Activated naive CD4-positive, alpha-beta T cell treated with anti-CD3 and anti-CD28 coated beads for 36 hours (primary cell): ENCODE measurements at places on chromosomes 5 and 9. TPM values are rescaled to one million over a fixed set of nuclear protein-coding genes. Genes with fewer than 3 reads are reported as not detected.

The GPR21 gene
- 0.32 TPM for total RNA-seq

The TMEM161B gene
- total RNA-seq = 18.0 TPM

The GPX3 gene
- not detected for total RNA-seq

The SPATA31E1 gene
- total RNA-seq = not detected

The TEX53 gene
- not detected for total RNA-seq

The NIM1K gene
- total RNA-seq = 0.57 TPM

The C9orf50 gene
- not detected for total RNA-seq

The DBH gene
- not detected for total RNA-seq

The CENPP gene
- 24.9 TPM for total RNA-seq

The WDR31 gene
- total RNA-seq = 0.81 TPM

DNA sequence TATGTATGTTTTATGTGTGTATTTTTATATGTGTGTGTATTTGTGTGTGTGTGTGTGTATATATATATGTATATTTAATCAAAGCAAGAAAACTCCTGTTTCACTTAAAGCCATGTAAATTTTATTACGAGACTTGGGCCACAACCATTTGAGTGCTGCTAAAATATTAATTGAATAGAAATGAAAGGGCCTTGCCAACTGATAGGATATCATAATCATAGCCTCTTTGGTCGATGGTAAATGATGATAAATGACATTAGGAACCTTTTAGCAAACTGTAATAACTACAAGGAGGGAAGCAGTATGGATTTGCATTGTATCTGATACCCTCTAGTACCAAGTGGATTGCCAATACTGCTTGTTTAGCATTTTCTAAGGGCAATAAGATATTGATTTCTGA, 7.9 kb downstream of the TLE4 start:
- H3K4me1 ChIP-seq = peaks cover 84% of the 10 kb centered on the region
- H3K4me3 ChIP-seq = no peak overlapping the region
- H3K27me3 ChIP-seq = no peaks in the 10 kb centered on the region
- DNase-seq = no peak
- H3K36me3 ChIP-seq = peaks cover 7% of the 10 kb centered on the region
- H3K27ac ChIP-seq = no peak overlapping the region

GRCh38 chr9:100999906-101000544, 28.5 kb upstream of the PLPPR1 start:
- H3K27ac ChIP-seq = no peak overlapping the region
- no peak overlapping the region for H3K4me3 ChIP-seq
- no peaks in the 10 kb centered on the region for H3K27me3 ChIP-seq
- H3K36me3 ChIP-seq = no peaks in the 10 kb centered on the region

GRCh38 chr5:100232736-100233135, 302.4 kb upstream of the FAM174A start:
- H3K36me3 ChIP-seq = no peaks in the 10 kb centered on the region
- no peak overlapping the region for H3K27ac ChIP-seq
- H3K4me1 ChIP-seq = no peaks in the 10 kb centered on the region
- no peak overlapping the region for H3K4me3 ChIP-seq
- H3K27me3 ChIP-seq = no peaks in the 10 kb centered on the region

- H3K4me3 ChIP-seq = no peak overlapping the region
- H3K36me3 ChIP-seq = no peaks in the 10 kb centered on the region
- H3K27ac ChIP-seq = no peak overlapping the region
Observed at GRCh38 chr9:134656334-134657006, 14.9 kb downstream of the COL5A1 start.

- no peak for DNase-seq
- H3K4me3 ChIP-seq = no peak overlapping the region
- no peak overlapping the region for H3K27ac ChIP-seq
- H3K4me1 ChIP-seq = no peaks in the 10 kb centered on the region
- H3K36me3 ChIP-seq = no peaks in the 10 kb centered on the region
- H3K27me3 ChIP-seq = no peaks in the 10 kb centered on the region
Observed at GRCh38 chr5:66967826-66968262, 228.8 kb downstream of the CD180 start.

- DNase-seq = no peak
- H3K27me3 ChIP-seq = peaks cover 4% of the 10 kb centered on the region
- H3K4me3 ChIP-seq = no peak overlapping the region
- peaks cover 4% of the 10 kb centered on the region for H3K4me1 ChIP-seq
Observed at GRCh38 chr5:178438796-178439195, 151.4 kb downstream of the COL23A1 start.

DNA sequence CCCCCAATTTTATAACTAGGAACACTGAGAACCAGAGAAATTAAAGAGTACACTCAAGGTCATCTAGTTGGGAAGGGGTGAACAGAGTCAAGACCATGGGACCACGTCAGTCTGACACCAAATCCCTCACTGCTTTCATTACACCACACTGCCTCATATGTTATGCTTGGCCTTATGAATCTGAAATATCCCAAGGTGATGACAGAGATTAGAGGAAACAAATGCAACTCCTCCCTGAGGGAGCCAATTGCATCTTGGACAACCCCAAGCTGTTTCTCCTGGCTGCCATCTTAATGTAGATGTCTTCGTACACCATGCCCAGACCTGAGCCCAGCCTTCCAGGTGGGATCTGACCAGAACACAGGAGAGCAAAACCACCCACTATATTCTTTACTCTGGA, 60.6 kb upstream of the ABCA1 start:
- no peaks in the 10 kb centered on the region for H3K36me3 ChIP-seq
- H3K27me3 ChIP-seq = peaks cover 8% of the 10 kb centered on the region
- peak overlapping the region; percentile 8 for H3K27ac ChIP-seq
- H3K4me1 ChIP-seq = peaks cover 71% of the 10 kb centered on the region

GRCh38 chr5:749101-749670, 35.3 kb downstream of the ZDHHC11B start:
- no peak overlapping the region for H3K4me3 ChIP-seq
- H3K4me1 ChIP-seq = peaks cover under 1% of the 10 kb centered on the region
- no peaks in the 10 kb centered on the region for H3K36me3 ChIP-seq
- no peak overlapping the region for H3K27ac ChIP-seq
- no peaks in the 10 kb centered on the region for H3K27me3 ChIP-seq

DNA sequence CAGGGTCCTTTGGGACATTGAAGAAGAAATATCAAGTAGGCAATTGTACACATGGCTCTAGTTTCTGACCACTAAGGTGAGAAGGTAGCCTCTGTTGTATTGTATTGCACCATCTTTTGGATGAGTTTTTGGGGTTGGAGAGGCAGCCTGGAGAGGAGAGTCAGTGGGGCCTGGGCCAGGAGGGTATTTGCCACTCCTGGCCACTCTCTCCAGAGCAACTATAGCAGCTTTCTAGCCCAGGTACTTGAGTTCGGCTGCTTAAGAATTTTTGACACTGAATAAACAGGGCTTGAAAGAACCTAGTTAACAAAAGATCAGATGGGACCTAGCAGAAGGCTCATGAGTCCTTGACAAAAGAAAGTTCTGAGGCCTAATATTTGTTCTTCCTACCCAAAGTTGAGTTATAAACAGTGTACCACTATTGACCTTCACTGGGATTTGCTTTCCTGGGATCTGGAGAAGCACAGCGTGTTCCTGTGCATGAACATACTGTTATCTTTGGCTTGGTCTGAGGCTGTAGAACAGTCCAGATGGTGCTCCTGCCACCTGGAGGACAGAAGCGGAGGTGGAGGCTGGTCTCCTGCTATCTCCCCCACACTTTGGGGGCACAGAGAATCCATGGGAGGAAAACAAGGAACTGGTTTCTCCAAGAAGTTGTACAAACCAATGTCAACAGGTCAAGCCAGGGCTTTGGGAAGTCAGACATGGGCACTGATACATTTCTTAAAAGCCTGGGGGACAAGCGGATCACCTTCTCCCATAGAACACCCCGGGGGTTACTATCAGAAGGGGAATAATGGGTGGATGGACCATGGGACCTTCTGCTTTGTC, 110.4 kb upstream of the LIFR start:
- H3K27ac ChIP-seq = no peak overlapping the region
- no peaks in the 10 kb centered on the region for H3K36me3 ChIP-seq
- H3K27me3 ChIP-seq = peaks cover 4% of the 10 kb centered on the region
- no peak overlapping the region for H3K4me3 ChIP-seq
- no peaks in the 10 kb centered on the region for H3K4me1 ChIP-seq
- peak; percentile 10 for DNase-seq

DNA sequence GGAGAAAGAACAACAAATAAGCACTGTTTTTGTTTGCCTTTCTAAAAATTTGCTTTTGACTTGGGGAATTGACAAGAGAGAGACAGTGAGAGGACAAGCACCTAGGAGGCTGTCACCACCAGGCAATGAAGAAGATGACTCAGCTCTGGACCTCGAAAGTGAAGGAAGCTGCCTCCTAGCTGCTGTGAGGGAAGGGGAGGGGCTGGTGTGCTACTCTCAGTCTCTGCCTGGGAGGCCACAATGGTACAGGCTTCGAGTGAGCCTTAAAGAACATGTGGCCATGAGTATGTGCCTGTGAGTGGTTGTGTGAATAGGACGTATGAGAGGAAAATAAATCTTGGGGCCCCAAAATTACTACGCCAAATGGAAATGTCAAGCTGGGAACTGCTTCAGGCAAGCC, 7.1 kb upstream of the PLK2 start:
- H3K4me3 ChIP-seq = no peak overlapping the region
- H3K27me3 ChIP-seq = peaks cover 6% of the 10 kb centered on the region
- peak; percentile 52 for DNase-seq
- H3K36me3 ChIP-seq = no peaks in the 10 kb centered on the region

- H3K4me1 ChIP-seq = no peaks in the 10 kb centered on the region
- no peak for DNase-seq
- H3K27ac ChIP-seq = no peak overlapping the region
- H3K27me3 ChIP-seq = no peaks in the 10 kb centered on the region
- no peaks in the 10 kb centered on the region for H3K36me3 ChIP-seq
Observed at GRCh38 chr9:9389904-9390303, 1222.9 kb downstream of the PTPRD start.

- peak; percentile 52 for DNase-seq
- H3K4me1 ChIP-seq = peaks cover 23% of the 10 kb centered on the region
- H3K4me3 ChIP-seq = peak within 1 kb of the TSS; percentile 64
- peaks cover 2% of the 10 kb centered on the region for H3K36me3 ChIP-seq
- no peak within 1 kb of the TSS for H3K27ac ChIP-seq
Observed at GRCh38 chr5:179793468-179794139, at the start of gene LTC4S. TSS of gene LTC4S (plus strand) at chr5:179793986. CDS start at chr5:179794081, 95 bp downstream.

- H3K4me3 ChIP-seq = no peak overlapping the region
- DNase-seq = no peak
- no peaks in the 10 kb centered on the region for H3K27me3 ChIP-seq
- peaks cover 38% of the 10 kb centered on the region for H3K36me3 ChIP-seq
- peaks cover 2% of the 10 kb centered on the region for H3K4me1 ChIP-seq
- H3K27ac ChIP-seq = no peak overlapping the region
Observed at GRCh38 chr9:128182893-128183588, 8.3 kb downstream of the CIZ1 start.

DNA sequence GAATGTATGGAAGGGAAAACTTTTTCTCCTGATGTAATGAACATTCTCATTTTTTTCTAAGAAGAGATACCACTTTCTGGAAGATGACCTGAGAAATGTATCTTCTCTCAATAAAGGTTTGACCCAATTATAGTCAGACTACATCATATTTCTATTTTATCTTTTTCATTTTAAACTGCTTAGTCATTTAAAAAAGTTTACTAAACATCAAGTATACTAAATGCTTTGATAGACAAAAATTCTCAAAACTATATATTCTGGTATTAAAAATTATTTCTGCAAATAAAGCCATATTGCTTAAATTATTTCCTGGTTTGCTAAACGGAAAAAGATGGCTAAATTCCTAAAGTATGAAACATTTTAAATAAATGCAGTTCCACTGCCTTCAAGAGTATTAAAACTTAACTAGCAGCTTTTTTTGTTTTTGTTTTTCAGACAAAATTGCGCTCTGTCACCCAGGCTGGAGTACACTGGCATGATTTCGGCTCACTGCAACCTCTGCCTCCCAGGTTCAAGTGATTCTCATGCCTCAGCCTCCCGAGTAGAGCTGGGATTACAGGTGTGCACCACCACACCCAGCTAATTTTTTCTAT, 37.1 kb downstream of the FBXW11 start:
- no peak overlapping the region for H3K4me3 ChIP-seq
- peaks cover 22% of the 10 kb centered on the region for H3K36me3 ChIP-seq

DNA sequence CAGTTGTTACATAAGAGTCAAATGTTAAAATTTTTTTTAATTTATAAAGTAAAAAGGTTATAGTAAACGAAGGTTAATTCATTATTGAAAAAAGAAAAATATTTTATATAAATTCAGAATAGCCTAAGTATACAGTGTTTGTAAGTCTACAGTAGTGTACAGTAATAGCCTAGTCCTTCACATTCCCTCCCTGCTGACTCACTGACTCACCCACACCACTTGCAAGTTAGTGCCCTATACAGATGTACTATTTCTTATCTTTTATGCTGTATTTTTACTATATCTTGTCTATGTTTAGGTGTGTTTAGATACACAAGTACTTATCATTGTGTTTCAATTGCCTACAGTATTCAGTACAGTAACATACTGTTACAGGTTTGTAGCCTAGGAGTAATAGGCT, 57.6 kb downstream of the MAMDC2 start:
- peaks cover 5% of the 10 kb centered on the region for H3K27me3 ChIP-seq
- no peak for DNase-seq
- H3K4me3 ChIP-seq = no peak overlapping the region
- H3K27ac ChIP-seq = no peak overlapping the region
- no peaks in the 10 kb centered on the region for H3K36me3 ChIP-seq
- H3K4me1 ChIP-seq = no peaks in the 10 kb centered on the region

DNA sequence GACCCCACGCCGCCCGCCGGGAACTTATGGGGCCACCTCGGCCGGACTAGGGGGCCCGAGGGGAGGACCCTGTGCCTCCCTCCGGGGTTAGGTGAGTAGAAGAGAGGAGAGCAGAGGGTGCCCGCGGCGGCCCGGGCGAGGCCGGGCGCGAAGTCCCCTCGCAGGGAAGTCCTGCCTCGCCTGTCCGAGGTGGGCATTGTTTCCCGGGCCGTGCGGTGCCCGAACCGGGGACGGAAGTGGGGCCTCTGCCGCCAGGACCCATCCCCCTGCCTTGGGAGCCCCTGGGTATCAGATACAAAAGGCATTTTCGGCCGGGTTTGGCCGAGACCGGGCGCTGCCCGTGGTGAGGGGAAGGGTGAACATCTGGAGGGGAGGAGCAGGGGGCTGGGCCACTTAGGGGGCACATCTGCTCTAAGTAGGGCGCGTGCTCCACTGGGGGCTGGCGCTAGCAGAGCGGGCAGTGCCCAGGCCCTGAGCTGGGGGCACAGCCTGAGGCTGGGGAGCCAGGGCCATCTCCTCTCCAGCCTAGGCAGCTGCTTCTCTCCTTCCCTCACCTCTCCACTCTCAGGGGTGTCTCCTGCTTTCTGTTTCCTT, 48.2 kb downstream of the DAB2IP start:
- H3K4me1 ChIP-seq = peaks cover 3% of the 10 kb centered on the region
- H3K27ac ChIP-seq = no peak overlapping the region
- H3K36me3 ChIP-seq = no peaks in the 10 kb centered on the region
- no peak overlapping the region for H3K4me3 ChIP-seq
- peaks cover 34% of the 10 kb centered on the region for H3K27me3 ChIP-seq

- H3K4me3 ChIP-seq = no peak overlapping the region
- no peaks in the 10 kb centered on the region for H3K36me3 ChIP-seq
- no peaks in the 10 kb centered on the region for H3K4me1 ChIP-seq
- H3K27me3 ChIP-seq = peaks cover 31% of the 10 kb centered on the region
Observed at GRCh38 chr5:141870871-141871270, 7.3 kb downstream of the PCDH1 start.

DNA sequence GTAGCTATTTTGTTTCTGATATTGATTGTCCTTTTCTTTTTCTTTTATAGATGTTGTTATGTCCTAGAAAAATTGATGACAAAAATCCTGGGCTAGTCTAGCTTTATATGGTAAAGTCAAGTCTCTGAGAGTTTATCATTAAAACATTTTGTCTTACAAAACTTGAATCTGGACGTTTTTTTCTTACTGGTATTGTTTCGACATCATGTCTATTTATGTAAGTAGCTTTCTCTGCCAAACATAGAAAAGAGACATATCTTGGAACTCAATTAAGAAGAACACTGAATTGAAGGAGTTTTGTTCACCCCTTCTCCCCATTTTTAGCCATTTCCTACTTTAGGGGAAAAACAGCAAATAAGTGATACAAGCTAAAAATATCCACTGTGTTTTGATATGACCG, 151.5 kb downstream of the ISOC1 start:
- H3K27me3 ChIP-seq = no peaks in the 10 kb centered on the region
- H3K36me3 ChIP-seq = no peaks in the 10 kb centered on the region
- no peak overlapping the region for H3K4me3 ChIP-seq
